ENCODE measurements at places on chromosomes 11 and 22.

GRCh38 chr22:38482662-38483308, 14.9 kb downstream of the KDELR3 start:
- DNase-seq = no peak

GRCh38 chr11:47132490-47132889, 44.2 kb downstream of the ARFGAP2 start:
- DNase-seq = no peak

DNA sequence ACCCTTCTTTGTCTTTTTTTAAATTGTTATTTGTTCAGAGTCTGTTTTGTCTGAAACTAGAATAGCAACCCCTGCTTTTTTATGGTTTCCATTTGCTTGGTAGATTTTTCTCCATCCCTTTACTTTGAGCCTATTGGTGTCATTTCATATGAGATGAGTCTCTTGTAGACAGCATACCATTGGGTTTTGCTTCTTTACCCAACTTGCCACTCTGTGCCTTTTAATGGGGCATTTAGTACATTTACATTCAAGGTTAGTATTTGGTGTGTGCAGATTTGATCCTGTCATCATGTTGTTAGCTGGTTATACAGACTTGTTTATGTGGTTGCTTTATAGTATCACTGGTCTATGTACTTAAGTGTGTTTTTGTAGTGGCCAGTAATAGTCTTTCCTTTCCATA, 28.0 kb downstream of the CCDC15 start:
- DNase-seq = no peak

- no peak for DNase-seq
Observed at GRCh38 chr11:122524898-122525297, 130.6 kb upstream of the UBASH3B start.

- DNase-seq = no peak
Observed at GRCh38 chr11:69391192-69392103, 90.0 kb upstream of the LINC01488 start.

DNA sequence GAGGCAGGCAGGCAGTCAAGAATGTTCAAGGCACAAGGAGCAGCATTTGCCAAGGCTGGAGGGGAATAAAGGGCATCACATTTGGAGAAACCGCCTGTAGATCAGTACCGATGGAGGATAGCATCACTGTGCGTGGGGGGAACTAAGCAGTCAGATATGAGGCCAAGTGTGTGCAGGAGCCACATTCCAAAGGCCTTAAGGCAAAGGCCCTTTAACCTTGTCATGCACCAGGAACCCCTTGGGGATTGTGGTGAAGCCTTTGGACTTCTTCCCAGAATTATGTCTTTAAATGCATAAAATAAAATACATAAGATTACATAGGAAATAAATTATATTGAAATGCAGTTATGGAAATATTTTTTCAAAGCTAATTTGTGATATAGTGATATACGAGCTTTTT, 532.1 kb downstream of the BUD13 start:
- DNase-seq = no peak
